ENCODE measurements at places on chromosomes 1 and 21.

DNA sequence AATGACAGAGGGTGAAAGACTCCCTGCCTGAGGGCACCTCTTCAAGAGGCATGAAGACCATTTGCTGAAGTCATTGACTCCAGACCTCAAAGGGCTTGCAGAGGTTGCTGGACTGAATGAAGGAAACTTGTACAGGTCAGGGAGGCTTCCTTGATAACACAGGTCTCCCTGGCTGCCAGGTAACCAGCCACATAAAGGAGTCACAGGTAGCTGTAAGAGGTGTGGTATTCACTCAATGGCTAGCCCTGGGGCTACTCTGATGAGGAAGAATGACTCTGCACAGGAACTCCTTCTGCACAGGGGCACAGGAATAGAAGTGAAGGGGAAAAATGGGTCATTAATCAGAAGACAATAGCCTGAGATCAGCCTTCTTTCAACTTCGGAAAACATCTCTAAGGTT, 187.5 kb downstream of the LMX1A start:
- no peak for DNase-seq

DNA sequence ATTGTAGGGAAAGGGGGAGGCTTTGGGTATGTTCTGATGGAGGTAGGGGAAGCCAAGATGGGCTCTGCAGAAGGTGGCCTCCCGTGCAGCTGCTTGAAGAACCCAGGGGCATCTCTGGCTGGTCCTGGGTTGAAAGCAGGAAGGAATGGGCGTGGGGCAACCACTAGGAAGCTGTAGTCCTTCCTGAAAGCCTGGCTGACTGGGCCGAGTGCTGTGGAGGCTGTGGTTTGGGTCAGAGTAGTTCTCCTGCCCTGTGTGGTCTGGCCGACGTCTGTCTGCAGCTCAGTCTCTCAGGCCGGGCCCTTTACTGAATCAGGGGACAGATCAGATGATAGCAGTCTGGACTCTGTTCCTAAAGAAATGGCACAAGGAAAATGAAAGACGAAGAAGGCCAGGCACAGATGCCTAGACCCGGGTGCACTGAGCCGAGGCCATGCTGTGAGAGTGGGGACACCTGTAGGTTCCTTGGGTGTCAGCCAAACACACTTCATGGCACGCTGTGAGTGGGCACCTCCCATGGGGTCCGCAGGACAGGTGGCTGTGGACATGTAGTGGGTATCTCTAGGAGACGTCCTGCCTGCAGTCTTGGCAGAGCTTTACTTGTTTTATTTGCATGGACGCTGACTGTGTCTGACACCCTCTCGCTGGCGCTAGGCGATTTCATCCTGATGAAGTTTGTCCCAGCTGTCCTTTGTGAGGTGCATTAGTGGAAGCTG, 87.0 kb downstream of the POFUT2 start:
- no peak for DNase-seq

DNA sequence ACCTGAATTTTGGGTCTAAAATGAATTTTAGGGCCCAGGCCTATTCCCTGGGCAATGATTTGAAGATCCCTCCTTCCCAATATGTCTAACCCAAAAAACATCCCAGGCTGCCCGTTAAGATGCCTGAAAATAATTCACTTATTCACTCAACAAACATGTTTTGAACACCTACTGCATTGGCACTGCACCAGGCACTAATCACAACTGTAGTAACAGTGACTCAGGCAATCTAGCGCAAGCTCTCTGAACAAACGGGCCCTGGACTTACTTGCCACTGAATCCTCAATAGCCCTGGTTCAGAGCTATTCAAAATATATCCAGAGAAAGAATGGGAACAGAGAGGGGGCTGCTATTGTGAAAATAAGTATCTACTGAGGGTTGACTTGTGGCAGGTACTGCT, 4.2 kb downstream of the CD244 start:
- no peak for DNase-seq

DNA sequence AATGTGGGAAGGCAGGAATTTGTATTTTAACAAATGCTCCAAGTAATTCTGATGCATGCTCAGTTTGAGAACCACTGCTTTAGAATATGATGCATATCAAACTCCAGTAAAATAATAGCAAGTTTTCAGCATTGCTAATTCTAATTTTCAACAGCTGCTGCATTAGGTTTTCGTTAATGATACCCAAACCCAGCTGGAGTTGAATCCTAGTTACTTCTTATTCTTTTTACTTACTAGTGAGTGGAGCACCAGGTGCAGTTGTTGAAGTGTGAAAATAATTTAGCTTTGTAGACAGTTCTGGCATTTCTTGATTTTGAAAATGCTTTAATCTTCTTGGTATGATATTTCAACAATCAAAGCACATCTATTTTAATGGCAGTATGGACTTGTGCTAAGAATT, 138.5 kb downstream of the HS2ST1 start:
- DNase-seq, result no peak

DNA sequence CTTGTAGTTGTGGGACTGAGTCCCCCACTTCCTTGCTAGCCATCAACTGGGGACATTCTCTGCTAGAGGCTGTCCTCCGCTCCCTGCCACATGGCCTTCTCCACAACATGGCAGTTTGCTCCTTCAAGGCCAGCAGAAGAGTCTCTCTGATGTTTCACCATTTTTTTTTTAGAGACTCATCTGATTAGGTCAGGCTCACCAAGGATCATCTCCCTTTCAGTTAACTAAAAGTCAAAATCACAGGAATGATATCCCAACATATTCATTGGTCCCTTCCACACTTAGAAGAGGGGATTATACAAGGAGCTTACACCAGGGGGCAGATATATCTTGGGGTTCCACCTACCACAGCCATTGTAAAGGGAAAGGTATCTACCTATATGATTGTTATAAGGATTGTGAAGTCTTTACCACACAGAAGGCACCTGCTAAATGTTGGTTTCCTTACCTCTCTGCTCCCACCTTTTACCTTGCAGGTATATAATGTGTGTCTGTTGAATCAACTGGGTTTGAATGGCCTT, 23.3 kb downstream of the RIMKLA start:
- DNase-seq, result no peak

- DNase-seq, result no peak
These were observed 172.3 kb downstream of the RWDD3 start for GRCh38 chr1:95406279-95406678.

DNA sequence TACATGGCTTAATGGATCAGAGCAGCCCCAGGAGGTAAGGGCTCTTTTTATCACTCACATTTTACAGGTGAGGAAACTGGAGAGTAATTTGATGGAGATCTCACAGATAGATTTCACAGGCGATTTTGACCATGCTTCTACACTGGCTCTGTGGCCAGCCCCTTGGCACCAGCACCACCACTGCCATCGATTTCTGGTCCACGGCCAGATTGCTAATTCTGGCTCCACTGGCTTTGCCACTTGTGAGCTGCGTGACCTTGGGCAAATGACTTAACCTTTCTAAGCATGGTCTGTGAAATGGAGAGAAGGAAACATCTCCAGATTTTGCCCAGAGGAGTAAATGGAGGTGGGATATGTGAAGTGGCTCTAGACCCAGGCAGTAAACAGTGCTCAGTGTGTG, 32.6 kb downstream of the KCNC4 start:
- no peak for DNase-seq

DNA sequence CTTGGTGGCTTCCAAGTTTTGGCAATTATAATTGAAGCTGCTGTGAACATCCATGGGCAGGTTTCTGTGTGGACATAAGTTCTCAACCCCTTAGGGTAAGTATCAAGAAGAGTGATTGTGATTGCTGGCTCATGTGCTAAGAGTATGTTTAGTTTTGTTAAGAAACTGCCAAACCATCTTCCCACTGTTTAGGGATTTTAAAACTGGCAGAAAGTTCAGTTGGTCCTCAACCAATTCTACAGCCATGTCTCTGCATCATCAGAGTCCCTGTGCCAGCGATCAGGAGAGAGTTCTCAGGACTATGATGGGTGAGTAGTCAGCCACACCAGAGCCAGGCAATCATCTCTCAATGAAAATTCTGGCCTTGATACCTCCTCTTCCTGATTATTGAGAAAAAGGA, 193.8 kb downstream of the ZC3H11B start:
- DNase-seq, result no peak

GRCh38 chr1:112317140-112317539, 78.9 kb upstream of the CTTNBP2NL start:
- no peak for DNase-seq

DNA sequence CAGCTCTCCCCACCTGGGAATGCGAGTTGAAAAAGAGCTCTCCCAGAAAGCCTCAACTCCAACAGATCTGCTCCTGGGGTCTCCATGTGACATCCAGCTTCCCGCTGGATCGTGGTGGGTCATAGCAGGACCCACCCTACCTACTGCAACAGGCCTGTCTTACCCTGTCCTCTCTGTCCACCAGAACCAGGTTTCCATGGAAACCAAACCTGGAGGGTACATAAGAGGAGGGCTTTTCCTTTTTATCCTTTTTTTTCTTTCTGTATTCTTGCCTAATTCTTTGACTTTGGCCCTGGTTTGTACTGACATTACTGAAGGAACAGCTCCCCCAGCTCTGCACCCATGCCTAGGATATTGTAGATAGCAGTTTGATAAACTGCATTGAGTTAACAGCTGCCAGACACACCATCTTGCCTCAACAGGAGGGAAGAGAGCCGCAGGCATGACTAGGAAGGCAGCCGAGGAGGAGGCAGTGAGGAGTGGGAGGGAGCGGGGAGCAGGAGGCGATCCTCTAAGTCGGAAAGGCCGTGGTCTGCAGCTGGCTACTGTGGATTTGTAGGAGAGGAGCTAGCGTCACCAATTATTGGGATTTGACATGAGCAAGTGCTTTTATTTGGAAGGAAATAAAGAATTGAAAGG, 9.7 kb upstream of the FMOD start:
- DNase-seq, result no peak

GRCh38 chr21:19045876-19046275, 642.3 kb upstream of the TMPRSS15 start:
- no peak for DNase-seq

DNA sequence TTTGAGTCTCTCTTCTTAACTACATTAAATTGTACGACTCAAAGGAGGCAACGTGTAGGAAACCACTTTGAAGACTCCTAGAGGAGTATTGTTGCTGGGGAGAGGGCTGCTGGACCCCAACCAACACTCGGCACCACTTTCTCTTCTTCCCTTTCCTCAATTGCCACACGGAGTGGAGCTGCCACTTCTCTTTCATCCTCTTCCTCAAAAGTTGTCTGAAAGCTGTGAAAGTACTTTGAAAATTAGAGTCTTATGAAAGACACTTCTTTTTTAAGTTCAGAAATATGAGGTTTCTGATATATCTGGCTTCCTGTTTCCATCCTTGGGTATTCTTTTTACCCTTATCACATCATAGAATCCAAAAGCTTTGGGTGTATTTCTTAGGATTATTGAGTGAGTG, 59.5 kb downstream of the MRPS6 start:
- peak; percentile 72 for DNase-seq

DNA sequence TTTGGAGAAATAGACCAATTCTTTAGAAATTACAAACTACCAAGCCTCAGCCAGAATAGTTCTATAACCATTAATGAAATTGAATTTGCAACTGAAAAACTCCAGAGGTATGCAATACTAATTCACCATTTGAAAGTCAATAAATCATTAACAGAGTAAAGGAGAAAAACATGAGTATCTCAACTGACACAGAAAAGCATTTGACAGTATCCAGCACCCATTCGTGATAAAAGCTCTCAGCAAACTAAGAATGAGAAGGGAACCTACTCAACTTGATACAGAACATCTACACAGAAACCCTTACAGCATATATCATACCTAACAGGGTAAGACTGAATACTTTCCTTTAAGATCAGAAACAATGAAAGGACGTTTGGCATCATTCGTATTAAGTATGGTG, 54.3 kb downstream of the ST6GALNAC5 start:
- no peak for DNase-seq

DNA sequence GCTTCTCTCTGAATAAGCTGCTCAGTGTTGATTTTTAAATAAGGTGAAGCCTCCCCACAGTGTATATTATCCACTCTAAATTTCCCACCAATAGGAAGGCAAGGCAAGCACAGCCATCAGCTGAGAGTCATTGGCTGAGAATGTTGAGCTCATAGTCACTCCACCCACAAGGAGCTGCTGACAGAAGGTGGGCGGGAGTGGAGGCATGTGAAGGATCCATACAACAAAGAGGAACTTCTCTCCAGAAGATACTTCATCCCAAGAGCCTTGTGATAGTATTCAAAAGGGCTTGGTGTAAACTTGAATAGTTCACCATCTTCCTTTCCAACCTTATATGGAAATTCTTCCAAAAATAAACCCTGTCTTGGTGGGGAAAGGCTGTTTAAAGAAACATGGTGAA, 42.8 kb downstream of the SAMD13 start:
- DNase-seq, result peak; percentile 97

DNA sequence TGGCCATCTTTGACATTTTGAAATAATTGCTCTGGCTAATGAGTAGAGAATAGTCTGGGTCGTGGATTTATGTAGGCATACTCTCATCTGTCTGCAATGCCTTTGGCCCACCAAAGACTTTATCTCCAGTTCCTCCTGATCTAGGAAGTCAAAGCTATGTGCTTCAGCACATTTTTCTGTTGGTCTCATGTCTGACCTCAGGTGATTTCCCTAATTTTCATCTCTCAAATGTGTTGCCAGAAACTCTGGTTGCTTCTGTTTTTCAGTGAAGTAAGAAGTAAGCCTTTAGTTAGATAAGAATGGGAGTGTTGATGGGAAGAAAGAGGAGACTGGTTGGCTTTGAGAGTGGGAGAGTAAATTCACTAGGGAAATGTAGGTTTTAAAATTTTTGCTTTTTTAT, 66.4 kb downstream of the GPR88 start:
- DNase-seq, result no peak

DNA sequence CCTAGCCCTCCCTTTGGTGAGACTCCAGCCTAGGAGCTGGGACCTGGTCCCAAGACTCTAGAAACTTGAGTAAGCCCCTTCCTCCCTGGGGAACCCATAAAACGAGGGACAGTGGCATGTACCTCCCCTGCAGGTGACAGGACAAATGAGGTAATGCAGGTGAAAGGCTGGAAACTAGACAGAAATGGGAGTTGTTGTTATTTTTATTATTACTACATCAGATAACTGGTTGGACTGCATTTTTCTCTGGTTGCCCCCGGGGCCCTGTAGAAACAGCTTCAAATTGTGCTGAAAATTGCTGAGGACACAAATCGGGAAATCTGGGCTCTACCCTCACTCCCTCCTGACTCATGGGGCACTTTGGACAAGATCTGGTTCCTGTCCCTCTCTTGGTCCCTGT, 132.3 kb upstream of the WNT4 start:
- DNase-seq, result no peak

DNA sequence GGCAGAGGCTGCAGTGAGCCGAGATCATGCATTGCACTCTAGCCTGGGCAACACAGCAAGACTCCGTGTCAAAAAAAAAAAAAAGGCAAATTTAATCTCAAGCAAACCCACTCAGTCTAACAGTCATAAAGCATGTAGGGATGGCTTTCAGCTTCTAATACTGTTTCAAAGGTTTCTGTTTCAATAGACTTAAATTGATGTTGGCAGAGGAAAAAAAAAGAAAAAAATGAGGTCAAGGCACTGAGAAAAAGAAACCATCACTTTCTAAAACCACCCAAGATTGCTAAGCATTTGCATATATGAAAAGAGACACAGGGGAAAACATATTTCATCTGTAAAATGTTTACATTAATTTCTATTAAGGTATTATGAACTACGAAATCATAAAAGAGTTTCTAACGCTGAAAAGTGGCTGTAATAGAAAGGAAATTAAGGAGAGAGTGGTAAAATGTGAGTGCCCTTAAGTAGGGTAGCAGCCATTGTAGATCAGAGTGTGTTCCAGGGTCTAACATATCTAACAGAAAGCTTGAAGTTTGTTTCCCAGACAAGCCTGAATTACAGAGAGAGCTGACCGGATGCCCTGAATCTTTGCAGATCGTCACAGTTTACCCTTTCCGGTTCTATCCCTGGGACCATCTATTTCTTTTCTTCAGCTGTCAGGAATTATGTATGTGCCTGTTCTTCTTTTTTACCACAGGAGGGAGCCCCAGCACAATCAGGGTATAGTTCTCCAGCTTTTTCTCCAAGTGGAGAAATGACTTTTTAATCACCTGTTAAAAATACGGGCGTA, 70.0 kb downstream of the PLD5 start:
- peak; percentile 1 for DNase-seq
